HS-5 (cell line): ENCODE measurements at places on chromosomes 7 and 10.

GRCh38 chr10:15344876-15345285 is 26.2 kb downstream of the FAM171A1 start:
- DNase-seq, result no peak

- no peak for DNase-seq
Observed at GRCh38 chr7:2299131-2299829, 15.0 kb downstream of the SNX8 start.

DNA sequence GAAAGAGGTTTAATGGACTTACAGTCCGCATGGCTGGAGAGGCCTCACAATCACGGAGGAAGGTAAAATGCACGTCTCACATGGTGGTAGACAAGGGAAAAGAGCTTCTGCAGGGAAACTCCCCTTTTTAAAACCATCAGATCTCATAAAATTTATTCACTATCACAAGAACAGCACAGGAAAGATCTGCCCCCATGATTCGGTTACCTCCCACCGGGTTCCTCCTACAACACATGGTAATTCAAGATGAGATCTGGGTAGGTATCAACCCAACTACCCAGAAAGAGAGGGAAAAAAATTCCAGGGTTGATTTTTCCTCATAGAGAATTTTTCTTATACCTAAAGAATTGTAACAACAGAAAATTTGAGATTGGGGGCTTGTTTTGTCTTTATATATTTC is 13.9 kb downstream of the RAPGEF5 start:
- no peak for DNase-seq

- DNase-seq, result no peak
Observed at GRCh38 chr10:47450442-47450841, 33.5 kb downstream of the ANXA8 start.

GRCh38 chr10:344582-345200 is 209.4 kb downstream of the ZMYND11 start:
- no peak for DNase-seq

GRCh38 chr7:157139111-157139809 is 534 bp downstream of the UBE3C start:
- no peak for DNase-seq

DNA sequence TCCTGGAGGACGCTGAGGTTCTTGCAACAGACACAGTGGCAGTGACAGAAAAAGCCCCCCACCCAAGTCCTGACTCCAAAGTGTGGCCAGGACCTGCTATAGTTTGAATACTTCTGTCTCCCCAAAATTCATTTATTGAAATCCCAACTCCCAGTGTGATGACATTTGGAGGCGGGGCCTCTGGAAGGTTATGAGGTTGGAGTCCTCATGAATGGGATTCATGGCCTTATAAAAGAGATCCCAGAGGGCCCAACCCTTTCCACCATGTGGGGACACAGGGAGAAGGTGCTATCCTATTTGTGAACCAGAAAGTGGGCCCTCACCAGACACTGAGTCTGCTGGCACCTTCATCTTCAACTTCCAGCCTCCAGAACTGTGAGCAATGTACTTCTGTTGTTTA is 18.3 kb downstream of the ANXA11 start:
- no peak for DNase-seq

GRCh38 chr10:103990121-103990520 is 23.2 kb downstream of the SLK start:
- DNase-seq, result no peak

GRCh38 chr10:11789306-11789705 is 33.9 kb upstream of the PROSER2 start:
- DNase-seq, result no peak

DNA sequence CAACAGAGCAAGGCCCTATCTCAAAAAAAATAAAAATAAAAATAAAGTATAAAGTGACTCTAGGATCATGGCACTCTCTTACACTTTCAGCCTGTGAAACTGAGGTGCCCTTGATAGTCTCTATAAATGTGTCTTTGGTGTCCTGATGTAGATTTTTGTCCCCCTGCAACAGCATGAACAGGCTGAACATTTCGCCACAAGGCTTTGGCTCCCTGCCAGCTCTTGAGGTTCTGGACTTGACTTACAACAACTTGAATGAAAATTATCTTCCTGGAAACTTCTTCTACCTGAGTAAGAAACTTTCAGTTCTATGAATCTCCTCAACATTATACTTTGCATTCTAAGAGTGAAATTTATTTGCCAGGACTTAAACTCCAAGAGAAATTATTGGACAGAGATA is 48.1 kb upstream of the BMS1 start:
- no peak for DNase-seq

- DNase-seq, result no peak
Observed at GRCh38 chr10:50918529-50918928, 33.1 kb upstream of the A1CF start.

DNA sequence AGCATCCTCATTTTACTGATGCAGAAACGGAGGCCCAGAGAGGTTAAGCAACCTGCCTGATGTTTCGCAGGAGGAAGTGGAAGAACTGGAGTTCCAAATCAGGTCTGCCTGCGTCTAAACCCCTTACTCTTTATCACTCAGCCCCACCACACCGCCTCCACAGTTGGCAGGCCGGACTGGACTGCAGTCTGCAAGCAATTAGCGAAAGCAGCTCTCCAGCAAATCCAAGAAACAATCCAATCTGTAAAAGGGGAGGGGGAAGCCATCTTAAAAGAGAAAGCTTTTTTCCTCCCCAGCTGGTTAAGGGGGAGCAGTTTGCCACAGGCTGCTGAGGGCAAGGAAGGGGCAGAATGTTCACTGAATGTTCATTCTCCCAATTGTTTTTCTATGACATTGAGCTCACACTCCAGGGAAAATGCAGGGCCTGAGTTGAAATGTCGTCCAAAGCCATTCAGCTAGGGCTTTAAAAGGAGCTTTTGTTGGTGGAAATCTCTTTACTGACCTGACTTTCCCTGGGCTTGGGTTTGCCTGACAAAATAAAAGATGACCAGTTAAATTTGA is 350.1 kb downstream of the RNLS start:
- DNase-seq, result no peak

- no peak for DNase-seq
Observed at GRCh38 chr10:65754112-65754511, 1171.7 kb upstream of the LRRTM3 start.

DNA sequence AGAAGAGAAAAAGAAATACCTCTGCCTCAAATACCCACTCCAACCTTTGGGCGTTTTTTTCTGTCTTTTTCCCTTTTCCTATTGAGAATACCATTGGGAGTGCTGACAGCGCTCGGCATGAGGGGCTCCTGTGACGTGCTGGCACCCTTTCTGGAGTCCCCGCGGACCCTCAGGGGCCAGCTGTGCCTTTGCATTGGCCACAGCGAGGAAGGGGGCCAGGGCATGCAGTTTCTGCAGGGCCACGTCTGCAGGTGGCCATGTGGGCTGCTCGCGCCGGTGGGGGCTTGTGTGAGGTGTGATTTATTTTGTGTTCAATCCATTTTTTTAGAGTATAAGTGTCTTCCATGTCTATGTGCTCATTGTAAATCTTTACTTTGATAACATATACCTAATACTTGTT is 57.4 kb downstream of the INPP5A start:
- no peak for DNase-seq

DNA sequence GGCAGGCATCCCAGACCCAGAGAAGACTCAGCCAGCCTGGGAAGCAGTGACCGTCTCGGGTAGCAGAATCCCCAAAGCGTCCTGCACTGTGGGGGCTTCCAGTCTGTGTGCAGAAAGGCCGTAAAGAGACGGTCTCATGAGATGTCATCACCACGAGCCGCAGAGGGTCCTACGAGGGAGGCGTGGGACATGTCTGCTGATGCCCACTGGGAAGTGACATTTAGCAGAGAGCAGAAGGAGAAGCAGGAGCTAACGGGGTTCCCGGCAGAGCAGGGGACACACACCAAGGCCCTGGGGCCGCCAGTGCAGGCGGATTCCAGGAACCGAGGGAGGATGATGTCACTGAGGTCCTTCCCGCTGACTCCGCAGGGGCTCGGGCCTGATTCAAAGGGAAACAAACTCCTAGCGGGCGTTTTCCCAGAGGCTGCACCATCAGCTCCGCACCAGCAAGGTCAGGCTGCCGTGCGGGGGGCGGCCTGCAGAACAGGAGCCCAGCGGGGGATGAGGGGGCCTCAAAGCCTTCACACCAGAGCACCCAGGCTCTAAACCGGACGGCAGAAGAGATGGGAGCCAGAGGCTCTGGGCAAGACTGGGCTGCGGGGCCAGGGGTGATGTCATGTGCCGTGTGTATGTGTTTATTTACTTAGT is 85.4 kb upstream of the PDGFA start:
- no peak for DNase-seq

GRCh38 chr10:8009031-8009430 is 45.5 kb upstream of the GATA3 start:
- no peak for DNase-seq

GRCh38 chr10:86346799-86347665 is 19.6 kb downstream of the GRID1 start:
- no peak for DNase-seq
